H9 (cell line): ENCODE measurements at places on chromosomes 3 and 15. TPM values are rescaled to one million over a fixed set of nuclear protein-coding genes. Genes with fewer than 3 reads are reported as not detected.

DNA sequence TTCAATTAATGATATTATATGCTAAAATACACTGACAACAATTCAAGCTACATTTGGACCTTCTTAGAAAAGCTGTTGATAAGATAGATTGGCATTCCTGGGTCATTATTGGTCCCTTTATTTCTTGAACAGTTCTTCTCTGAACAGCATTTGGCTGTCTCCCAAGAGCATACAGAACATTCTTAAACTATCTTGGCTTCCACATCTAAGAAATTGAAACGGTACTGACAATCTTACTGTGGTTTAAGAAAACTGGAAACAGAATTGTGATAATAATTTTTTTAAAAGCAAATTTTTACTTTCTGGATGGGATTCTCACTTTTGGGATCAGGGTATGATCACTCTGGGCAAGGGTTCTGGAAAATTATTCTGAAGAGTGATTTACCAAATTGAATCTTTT is 161.7 kb upstream of the ZNF385D start:
- H3K27ac ChIP-seq = no peak overlapping the region
- H3K4me3 ChIP-seq = no peak overlapping the region
- no peak for DNase-seq
- no peaks in the 10 kb centered on the region for H3K36me3 ChIP-seq
- no peaks in the 10 kb centered on the region for H3K27me3 ChIP-seq
- no peaks in the 10 kb centered on the region for H3K4me1 ChIP-seq

GRCh38 chr3:138389841-138390581 is 41.6 kb downstream of the MRAS start:
- no peak overlapping the region for H3K4me3 ChIP-seq
- no peaks in the 10 kb centered on the region for H3K36me3 ChIP-seq
- H3K27ac ChIP-seq = no peak overlapping the region
- H3K4me1 ChIP-seq = peaks cover 3% of the 10 kb centered on the region; the same call in 1 of the 2 replicates
- no peak for DNase-seq
- H3K27me3 ChIP-seq = no peaks in the 10 kb centered on the region

DNA sequence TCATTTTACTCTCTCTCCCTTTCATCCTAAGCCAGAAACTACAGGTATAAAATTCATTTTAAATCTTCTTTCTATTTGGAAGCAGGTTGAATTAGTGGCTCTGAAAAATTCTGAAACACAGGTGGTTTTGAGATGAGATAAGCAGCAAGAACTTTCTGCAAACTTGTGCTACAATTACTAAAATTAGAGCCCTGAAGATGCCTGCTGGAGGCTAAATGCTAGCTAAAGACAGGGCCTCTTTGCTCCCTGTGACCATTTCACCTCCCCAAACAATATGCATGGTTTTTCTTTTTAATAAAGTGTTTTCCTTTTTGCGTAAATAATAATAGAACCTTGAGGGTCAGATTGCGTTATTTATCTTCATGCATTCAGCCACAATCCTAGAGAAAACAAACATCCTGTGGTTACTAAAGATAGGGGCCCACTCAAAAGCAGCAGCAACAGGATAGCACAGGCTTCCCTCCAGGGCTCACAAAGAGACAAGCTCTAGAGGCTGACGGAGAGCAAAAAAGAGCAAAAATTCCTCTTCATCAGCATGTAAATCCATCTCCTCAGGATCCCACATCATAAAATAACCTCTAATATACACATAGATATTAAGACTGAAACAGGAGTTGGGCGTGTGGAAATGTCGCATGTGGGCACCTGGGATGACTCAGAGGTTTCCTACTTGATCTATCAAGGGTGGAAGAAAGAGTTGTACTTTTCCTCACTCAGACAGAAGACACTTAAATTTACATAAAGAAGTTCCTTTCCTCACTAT is 26.5 kb upstream of the CP start:
- no peak overlapping the region for H3K27ac ChIP-seq
- H3K27me3 ChIP-seq = no peaks in the 10 kb centered on the region
- no peak overlapping the region for H3K4me3 ChIP-seq
- peaks cover 9% of the 10 kb centered on the region for H3K4me1 ChIP-seq
- no peaks in the 10 kb centered on the region for H3K36me3 ChIP-seq

DNA sequence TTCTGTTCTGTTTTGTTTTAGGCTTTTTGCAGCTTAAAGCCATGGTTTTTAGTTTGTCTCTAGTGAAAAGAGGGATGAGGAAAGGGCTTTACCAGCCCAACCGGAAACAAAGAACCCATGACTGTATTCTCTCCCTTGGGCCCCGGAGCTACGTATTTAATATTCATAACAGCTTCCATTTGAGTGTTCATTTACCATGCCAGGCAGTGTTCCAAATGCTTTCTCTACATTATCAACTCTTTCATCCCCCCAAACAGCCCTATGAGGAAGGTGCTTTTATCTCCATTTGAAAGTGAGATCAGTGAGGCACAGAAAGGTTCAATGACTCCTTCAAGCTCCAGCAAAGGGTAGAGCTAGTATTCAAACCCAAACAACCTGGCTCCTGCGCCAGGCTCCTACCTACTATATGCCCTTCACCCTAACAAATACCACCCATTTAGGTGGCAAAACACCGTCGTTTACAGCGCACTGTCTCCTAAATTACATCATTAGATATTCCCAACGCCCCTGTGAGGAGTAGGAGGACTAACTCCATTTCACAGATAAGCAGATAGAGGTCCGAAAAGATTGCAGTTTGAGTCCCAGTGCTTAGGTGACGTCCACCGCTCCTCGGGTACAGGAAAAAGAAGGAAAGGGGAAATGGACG is 27.9 kb downstream of the GTPBP8 start:
- no peaks in the 10 kb centered on the region for H3K27me3 ChIP-seq
- no peak overlapping the region for H3K27ac ChIP-seq
- peak overlapping the region; percentile 89 for H3K4me3 ChIP-seq
- no peak for DNase-seq
- peaks cover 28% of the 10 kb centered on the region for H3K36me3 ChIP-seq
- H3K4me1 ChIP-seq = no peaks in the 10 kb centered on the region

- no peaks in the 10 kb centered on the region for H3K4me1 ChIP-seq
- no peak overlapping the region for H3K27ac ChIP-seq
- H3K27me3 ChIP-seq = no peaks in the 10 kb centered on the region
- no peaks in the 10 kb centered on the region for H3K36me3 ChIP-seq
- DNase-seq = no peak
Observed at GRCh38 chr15:45550436-45550835, 27.9 kb upstream of the SLC30A4 start.

SATB1 gene
- 23.4 and 30.7 TPM in 2 replicates for total RNA-seq

DNA sequence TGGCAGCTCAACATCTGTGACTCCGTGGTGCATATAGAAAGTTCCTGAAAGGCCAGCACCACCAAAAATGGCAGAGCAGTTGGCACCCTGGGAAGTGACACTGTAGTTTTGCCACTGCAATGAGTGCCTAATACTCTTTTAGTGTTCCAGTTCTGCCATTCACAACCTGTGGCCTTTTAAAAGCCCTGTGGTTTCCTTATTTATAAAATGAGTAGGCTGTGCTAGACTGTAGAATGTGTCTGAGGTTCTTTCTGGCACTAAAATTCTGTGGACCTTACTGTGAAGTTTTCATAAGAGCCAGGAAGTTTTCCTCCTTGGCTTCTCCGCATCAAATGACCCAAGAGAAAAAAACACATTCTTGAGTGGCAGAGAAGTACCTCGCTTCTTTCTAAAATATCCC is 74.1 kb downstream of the MME start:
- H3K27ac ChIP-seq = no peak overlapping the region
- H3K27me3 ChIP-seq = no peaks in the 10 kb centered on the region
- H3K4me1 ChIP-seq = no peaks in the 10 kb centered on the region
- no peak overlapping the region for H3K4me3 ChIP-seq
- H3K36me3 ChIP-seq = no peaks in the 10 kb centered on the region; the same call in 1 of the 2 replicates

GRCh38 chr3:23341147-23341838 is 138.2 kb downstream of the UBE2E2 start:
- H3K4me1 ChIP-seq = no peaks in the 10 kb centered on the region

DNA sequence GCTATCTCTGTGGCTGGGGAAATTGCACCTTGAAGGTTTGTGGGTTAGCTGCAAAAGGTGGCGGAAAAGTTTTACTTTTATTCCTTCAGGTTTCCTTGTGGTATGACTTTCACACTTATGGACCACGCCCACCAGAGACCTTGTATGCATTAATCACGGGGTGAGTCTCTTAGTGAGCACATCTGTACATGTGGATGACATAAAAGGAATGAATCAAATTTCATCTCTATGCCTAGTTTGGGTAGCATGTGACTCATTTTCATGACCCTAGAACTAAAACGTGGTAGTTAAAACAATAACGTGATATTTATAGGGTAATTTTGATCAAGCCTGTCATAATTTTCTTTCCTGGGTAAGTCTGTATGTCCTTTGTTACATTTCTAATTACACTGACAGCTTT is 141.7 kb downstream of the PDCD6IP start:
- no peak for DNase-seq
- no peaks in the 10 kb centered on the region for H3K4me1 ChIP-seq
- no peaks in the 10 kb centered on the region for H3K27me3 ChIP-seq
- peaks cover 2% of the 10 kb centered on the region; the same call in 1 of the 3 replicates for H3K36me3 ChIP-seq
- H3K27ac ChIP-seq = no peak overlapping the region

GRCh38 chr3:100127792-100128191 is 13.5 kb upstream of the FILIP1L start:
- H3K27me3 ChIP-seq = no peaks in the 10 kb centered on the region
- no peaks in the 10 kb centered on the region for H3K36me3 ChIP-seq
- no peak overlapping the region for H3K27ac ChIP-seq

DNA sequence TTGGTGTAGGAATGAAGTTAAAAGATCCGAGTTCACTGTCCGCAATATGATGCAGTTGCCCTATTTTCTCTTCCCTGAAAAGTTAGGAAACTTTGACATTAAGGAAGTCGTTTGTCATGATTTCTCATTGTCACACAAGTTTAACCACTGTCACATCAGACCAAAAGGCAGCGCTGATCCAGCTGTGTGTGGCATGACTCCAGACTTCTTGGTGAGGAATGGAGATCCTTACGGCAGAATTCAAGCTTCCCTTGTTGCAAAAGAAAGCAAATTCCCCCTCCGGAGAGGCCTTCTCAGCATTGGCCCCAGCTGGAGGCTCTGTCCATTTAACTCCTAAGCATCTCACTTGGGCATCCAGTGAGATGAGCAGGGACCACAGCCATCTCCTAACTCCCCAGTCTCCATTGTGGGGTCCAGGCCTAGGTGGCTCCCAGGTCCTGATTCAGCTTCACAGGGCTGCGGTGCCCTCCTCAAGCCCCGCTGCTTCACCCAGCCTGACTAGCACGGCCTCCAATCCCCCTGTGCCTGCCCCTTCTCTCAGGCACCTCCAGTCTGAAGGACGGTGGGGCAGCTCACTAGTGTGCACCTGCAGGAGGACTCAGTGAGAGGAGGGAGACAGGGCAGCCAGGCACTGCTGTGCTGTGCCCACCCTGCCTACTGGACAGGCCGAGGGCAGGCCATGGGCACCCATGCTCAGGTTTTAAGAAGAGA is 159.5 kb downstream of the CHSY1 start:
- H3K36me3 ChIP-seq = no peaks in the 10 kb centered on the region
- no peak overlapping the region for H3K27ac ChIP-seq
- no peak overlapping the region for H3K4me3 ChIP-seq
- no peak for DNase-seq
- no peaks in the 10 kb centered on the region for H3K4me1 ChIP-seq

- no peak overlapping the region for H3K27ac ChIP-seq
- H3K4me1 ChIP-seq = no peaks in the 10 kb centered on the region
- peak; percentile 14 for DNase-seq
Observed at GRCh38 chr3:134619301-134619615, 31.6 kb downstream of the KY start.

DNA sequence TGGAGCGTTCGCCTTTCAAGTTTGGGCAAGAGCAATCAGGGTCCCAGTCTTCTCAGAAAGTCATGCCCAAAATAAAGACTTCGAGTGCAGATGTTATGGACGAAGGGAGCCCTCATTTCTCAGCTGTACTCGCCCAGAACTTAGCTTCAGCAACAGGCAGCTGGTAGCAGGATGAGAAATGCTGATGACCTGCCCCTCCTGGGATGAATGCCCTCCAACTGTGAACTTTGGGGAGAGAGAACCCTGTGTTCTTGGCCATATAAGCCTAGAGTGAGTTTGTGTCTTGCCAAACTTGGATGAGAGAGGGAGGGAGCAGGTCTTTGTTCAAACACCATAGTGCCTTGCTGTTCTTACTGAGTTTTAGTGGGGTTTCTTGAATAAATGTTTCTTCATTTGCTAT is 400.3 kb downstream of the LRTM1 start:
- H3K4me3 ChIP-seq = no peak overlapping the region
- H3K4me1 ChIP-seq = no peaks in the 10 kb centered on the region
- DNase-seq = no peak

GOLGA8K gene
- total RNA-seq = 0.85 TPM in 1 of 2 replicates, not detected in the other

DNA sequence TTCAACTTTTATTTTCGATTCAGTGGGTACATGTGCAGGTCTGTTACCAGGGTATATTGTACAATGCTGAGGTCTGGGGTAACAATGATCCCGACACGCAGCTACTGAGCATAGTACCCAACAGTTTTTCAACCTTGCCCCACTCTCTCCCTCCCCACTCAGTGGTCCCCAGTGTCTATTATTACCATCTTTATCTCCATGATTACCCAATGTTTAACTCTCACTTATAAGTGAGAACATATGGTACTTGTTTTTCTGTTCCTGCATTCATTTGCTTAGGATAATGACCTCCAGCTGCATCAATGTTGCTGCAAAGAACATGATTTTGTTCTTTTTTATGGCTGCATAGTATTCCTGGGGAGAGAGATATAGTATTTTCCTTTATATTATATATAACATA is 75.7 kb upstream of the EPHB3 start:
- H3K4me1 ChIP-seq = no peaks in the 10 kb centered on the region
- H3K36me3 ChIP-seq = no peaks in the 10 kb centered on the region
- no peak overlapping the region for H3K4me3 ChIP-seq
- H3K27ac ChIP-seq = no peak overlapping the region
- no peaks in the 10 kb centered on the region for H3K27me3 ChIP-seq
